NCI-H774 (cell line): ENCODE measurements at places on chromosomes 2 and 18.

DNA sequence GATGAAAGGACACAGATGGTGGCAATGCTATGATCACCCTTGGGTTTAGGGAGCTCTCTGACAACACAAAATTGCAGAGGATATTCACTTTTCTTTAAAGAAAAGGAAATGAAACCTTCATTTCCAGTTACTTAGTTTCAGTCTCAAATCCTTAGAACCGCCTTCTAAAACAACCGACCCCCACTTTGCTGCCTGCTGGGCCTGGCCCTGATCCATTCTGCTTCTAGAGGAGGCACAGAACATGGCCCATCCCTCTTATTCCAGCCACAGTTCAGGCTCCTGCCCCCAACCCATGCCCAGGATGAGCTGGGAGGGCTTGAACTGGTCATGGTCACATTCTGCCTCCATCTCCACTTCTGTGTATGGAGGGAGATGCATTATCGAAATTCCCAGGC lies 311.6 kb downstream of the EN1 start:
- DNase-seq: no peak

- no peak for DNase-seq
Observed at GRCh38 chr2:446303-446874, 158.5 kb upstream of the ALKAL2 start.

- DNase-seq: no peak
Observed at GRCh38 chr18:65487569-65487968, 263.2 kb upstream of the CDH7 start.

GRCh38 chr2:142395291-142395690 lies 264.5 kb upstream of the LRP1B start:
- DNase-seq: no peak

DNA sequence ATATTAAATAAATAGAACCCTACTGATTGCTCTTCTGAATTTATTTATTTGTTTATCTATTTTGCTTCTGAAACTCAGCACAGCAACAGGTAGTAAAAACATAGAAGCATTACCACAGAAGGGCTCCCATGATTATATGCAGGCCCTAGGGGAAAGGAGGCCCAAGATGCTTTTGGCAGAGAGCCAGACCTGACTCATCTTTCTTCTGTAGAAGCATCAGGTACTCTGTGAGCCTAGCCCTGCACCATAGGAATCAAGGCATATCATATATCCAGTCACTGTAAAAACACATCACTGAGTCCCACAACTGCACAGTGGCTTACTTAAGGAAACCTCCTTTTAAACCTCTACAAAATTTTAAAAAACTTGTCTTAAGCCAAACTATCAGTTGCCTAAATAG lies 1.8 kb downstream of the SCN9A start:
- DNase-seq: no peak

- DNase-seq: no peak
Observed at GRCh38 chr2:240831594-240832204, 11.7 kb upstream of the KIF1A start.

GRCh38 chr2:157596992-157597681 lies 31.5 kb downstream of the ACVR1C start:
- DNase-seq: no peak

DNA sequence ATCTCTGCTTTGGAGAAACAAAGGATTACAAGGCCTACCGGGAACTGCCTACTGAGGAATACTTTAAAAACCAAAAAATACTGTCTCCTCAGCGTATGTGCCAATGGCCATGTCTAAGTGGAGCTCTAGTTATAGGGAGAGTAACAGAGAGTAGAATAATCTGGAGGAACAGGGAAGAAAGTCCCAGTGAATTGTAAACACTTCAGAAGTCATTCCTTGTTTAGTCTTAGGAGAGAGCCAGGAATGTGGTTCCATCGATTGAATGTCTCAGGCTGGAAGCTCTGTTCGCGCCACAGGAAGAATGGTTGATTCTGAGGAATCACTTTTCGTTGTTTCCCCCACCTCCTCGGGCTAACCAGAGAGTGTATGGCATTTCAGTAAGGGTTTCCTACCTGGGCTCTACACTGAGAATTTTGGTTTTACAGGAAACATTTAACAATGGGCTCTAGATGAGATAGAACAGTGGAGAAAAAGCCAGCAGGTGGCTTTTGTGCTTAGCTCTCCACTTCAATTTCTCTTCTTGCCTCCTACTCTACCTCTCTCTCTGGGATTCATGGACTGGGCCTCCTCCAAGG lies 88.7 kb downstream of the ACVR1 start:
- no peak for DNase-seq

DNA sequence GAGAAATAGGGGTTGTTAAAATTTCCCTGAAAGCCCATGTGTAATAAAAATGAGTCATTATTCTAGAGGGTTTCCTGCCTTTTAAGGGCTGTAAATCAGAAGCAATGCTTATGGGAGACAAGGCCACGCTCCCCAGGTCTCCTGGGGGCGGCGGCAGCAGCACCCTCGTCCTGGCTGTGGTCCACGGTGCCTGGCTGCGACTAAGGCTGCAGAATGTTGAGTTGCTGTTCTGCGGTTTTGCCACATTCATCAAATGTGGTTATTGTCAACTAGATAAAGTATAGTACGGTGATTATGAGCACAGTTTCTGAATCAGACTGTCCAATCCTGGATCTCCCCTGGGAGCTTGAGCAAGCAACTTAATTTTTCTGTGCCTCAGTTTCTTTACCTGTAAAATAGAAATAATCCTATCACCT lies 11.9 kb upstream of the AGFG1 start:
- no peak for DNase-seq

GRCh38 chr2:101743288-101743687 lies 45.8 kb downstream of the MAP4K4 start:
- no peak for DNase-seq

GRCh38 chr2:111069722-111070121 lies 51.0 kb upstream of the BCL2L11 start:
- no peak for DNase-seq

GRCh38 chr2:151819920-151820319 lies 8.3 kb downstream of the ARL5A start:
- DNase-seq: no peak

GRCh38 chr2:198098918-198099317 lies 294.5 kb downstream of the PLCL1 start:
- DNase-seq: no peak

GRCh38 chr2:55048508-55049042 lies 1.7 kb downstream of the RTN4 start:
- DNase-seq: no peak

- no peak for DNase-seq
Observed at GRCh38 chr2:37610638-37611289, 60.7 kb downstream of the CDC42EP3 start.

DNA sequence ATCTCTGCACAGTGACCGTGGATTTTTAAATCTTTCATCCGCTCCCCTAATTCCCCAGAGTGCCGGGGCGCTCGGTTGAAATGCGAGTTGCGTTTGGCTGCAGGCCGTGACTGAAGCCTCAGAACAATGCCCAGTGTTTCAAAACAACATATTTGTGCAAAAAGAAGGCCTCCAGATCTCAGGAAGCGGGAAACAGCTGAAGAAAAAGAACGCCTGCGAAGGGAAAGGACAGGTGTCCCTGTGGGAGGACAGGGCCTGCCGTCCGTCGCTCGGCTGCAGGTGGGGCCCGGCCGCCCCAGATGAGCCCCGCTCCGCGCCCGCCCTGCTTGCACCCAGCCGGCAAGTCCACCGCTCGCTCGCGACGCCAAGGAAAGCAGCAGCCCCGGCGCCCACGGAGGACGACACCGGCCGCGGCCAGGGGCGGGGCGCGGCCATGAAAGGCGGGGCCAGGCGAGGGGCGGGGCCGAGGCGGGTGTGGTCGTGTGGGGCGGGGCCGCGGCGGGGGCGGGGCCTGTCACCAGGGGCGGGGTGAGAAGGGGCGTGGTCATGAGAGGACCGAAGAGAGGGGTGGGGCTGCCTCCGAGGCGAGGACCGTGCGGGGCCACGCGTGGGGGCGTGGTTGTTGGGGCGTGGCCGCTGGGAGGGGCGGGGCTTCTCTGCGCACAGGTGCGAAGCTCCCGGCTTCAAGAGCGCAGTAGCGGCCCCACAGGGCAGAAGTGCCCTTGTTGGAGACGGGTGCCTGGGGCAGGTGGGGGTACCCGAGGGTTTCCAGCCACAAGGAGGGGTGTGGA lies 17.6 kb upstream of the BOK start:
- DNase-seq: peak; percentile 44

DNA sequence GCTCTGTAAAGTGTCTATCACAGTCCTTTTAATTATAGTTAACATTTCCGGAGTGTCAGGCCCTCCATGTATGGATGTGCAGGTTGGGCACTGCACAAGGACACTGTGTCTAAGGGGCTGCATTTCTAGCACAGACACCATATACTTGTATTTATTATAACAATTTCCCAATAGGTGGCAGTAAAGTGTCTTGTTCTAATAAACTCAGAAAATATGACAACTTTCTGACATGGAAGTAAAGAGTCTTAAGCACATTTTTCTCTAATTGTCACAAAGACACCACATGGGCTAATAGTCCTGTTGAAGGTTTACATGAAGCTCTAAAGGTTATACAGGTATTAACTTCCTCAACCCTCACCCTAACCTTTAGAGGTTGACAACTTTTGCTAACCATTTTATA lies 156.6 kb downstream of the DYSF start:
- DNase-seq: no peak

DNA sequence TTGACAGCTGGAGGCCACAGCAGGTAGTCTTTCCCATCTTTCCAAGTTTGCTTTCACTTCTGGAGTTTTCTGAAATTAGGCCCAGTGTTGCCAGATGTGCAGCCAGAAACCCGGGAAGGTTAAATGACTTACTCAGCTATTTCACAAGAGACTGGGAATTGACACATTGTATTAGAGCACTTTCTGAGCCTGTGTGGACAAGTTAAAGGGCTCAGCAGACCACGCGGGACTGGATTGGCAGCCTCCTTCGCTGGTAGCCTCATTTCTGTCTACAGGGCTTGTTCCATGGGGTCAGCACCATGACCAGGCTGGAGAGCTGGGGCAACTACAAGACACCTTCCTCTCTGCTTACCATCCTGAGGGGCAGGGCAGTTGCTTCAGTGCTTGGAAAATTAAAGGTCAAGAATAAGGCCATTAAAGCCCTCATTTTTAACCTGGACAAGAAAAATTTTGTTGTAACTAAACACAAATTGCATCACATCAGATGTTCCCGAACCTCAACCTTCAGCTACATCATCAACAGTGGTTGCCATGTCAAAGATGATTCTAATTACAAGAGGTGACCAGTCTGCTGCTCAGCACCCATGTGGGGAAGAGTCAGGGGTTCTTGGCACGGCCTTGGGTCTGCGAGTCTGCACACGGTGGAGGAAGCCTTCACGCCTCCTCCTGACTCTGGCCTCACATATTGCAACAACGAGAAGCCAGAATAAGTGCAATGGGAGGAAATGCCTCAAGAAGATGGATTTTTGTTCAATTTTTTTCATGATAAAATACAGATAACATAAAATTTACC lies 279.5 kb upstream of the RAB6C start:
- DNase-seq: no peak

DNA sequence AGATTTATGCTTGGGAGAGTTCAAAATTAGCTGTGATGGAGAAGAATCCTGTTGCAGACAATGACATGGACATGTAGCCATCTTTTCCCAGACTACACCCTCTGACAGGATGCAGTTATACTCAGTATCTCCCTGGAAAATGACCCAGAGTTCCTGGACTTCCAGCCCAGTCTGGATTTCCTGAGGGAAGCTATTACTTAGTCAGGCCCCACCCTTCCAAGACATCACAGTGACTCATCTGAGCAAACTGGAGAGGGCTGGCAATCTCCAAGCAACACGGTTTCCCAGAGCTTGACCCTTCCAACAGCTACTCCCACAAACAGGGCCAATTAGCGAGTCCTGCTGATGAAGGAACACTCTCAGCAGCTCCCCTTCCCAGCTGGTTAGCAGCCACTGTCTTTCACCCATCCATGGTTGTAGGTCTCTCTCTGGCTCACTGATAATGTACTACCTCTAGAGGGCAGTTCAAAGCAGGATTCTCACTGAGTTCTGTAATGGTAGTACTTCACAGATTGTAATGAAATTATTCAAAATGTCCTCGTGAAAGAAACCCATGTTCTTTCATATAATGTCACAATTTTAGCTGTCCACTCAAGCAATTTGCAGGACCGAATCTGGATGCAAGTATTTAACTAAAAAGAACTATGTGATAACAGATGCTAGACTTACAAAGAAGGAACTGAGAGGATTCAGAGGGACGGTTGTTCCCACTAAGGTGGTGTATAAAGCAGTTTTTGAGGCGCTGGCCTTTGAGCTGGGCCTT lies 110.2 kb downstream of the MDH1 start:
- DNase-seq: peak; percentile 6

DNA sequence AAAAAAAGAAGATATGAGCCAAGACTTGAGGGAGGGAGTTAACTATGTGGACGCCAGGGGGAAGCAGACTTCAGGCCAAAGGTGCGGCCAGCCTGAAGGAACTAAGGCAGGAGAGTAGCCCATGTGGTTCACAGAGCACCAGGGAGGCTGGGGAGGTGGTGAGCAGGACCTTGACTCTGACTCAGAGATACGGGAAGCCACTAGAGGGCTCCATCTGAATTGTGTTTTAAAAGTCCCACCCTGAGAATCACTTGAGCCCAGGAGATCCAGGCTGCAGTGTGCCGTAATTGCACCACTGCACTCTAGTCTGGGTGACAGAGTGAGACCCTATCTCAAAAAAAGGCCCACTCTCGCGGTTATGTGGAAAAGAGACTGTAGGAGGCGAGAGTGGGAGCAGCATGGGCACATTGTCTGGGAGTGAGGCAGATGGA lies 12.3 kb downstream of the CEP192 start:
- no peak for DNase-seq

- DNase-seq: no peak
Observed at GRCh38 chr2:21772624-21773023, 648.9 kb downstream of the TDRD15 start.

DNA sequence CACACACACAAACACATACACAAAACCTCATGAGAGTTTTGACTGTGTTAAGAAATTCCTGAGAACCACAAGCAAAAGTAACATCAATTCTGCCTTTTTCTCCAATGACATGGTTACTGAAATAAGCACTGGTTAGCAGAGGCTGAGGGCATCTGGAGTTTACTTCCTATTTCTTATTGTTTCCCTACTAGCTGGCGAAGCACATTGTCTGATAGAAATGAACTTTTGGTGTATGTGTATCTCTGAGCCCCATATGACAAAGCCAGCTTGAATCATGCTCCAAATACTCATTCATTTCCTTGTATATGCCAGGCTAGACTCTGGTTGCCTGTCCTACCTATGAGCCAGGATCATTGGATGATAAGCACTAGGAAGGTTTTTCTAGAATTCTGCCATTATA lies 203.1 kb downstream of the NCKAP5 start:
- no peak for DNase-seq

DNA sequence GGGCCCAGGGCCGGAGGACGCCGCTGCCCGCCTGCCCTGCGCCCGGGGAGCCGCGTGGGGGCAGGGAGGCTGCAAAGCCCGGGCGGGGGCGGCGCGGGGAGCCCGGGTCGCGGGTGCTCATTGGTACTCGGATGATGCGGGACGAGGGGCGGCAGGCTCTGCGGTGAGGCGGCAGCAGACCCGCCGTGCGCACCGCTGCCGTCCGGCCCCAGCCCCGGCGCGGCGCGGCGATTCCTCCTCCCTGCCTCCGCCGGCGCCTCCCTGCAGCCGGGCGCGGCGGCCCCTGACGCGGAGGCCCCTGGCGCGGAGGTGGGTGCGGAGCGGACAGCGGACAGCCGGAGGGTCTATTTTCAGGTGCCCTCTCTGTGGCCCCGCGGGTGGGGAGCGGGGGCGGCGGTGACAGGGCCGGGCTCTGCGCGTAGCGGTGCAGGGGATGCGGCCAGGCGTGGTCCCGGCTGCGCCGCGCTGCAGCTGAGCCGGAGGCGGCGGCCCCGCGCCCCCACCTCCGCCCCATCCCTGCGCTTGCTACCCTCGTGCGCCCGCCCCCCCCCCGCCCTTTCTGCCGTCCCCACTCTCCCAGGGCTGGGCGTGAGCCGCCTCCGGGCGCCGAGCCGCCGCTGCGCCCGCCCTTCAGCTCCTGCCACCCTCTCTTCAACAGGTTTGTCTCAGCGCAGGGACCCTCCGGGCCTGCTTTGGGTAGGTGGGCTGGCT lies 640 bp downstream of the SPTBN1 start:
- DNase-seq: peak; percentile 55
